HepG2 (cell line): ENCODE measurements at places on chromosomes 7 and 10. TPM values are rescaled to one million over a fixed set of nuclear protein-coding genes. Genes with fewer than 3 reads are reported as not detected.

- DNase-seq: no peak
These were observed 550 bp upstream of the CREM start for GRCh38 chr10:35126062-35126529.

DNA sequence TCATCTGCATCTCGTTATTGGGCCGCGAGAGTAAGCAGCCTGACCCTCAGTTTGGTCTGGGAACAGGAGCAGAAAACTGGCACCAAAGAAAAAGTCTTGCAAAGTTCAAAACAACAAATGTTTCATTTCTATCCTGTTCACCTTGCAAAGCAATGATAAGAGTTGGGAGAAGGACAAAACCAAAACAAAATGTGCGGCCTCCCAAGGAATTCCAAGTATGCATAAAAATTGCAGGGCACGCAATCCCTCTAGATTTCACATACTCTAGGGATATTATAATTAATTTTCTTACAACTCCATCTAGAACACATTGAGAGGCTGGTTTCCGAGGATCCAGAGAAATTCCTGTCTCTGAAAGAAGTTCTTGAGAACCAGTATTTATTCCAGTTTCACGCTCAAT is 20.1 kb downstream of the CHUK start:
- DNase-seq: no peak

- no peak for DNase-seq
These were observed 81.7 kb downstream of the CSTF2T start for GRCh38 chr10:51617576-51618235.

DNA sequence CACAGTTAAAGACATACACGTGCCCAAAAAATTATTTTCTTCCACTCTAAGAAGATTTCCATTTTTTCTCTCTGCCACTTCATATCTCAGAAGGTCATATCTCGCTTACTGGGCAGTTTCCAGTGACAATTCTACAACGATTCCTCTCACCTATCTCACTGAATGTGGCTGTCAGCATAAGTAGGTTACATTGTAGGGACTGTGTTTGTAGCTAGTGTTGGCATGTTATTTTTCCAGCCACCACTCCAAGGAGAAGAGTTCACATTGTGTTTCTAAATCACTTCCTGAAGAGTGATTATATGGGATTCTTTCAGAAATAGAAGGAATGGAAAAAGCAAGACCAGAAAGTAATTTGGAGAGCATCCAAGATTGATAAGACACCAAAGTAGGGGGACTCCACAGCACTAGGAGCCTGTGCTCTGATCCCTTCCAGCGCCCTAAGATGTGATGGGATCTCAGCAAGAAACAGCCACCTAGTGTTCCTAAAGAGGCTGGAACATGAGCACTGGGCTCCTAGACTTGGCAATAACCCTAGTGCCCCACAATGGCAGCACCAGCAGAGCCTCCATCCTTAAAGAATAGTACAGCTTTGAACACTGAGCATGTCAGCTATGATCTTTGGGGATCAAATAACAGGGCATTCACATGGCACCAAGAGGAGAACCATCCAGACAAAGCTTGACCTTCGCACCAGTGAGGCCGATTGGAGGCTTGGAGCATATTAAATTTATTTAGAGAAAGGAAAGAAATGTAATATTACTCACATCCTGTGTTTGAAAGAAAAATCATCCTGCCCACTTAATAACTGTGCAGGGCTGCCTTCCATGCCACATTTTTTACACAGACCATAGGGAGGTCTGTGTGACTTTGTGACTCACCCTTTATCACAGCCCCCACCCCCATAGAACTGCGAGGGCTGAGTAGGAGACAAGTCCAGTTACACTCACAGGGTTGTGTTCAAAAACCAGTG is 51.8 kb downstream of the CAV1 start:
- no peak for DNase-seq

EPO gene
- 9.9 and 10.3 TPM in 2 replicates for total RNA-seq
